ENCODE measurements at places on chromosomes 11 and 22. TPM values are rescaled to one million over a fixed set of nuclear protein-coding genes. Genes with fewer than 3 reads are reported as not detected.

Gene PICK1
- 12.9 TPM for total RNA-seq

Gene HSPB2
- 0.94 TPM for total RNA-seq

Gene GRM5
- total RNA-seq = not detected

Gene ALX4
- not detected for total RNA-seq

Gene MPPED1
- not detected for total RNA-seq

Gene MAPK8IP1
- total RNA-seq = 7.6 TPM

Gene JAML
- not detected for total RNA-seq

Gene YIF1A
- 98.8 TPM for total RNA-seq

Gene PARVA
- 65.3 TPM for total RNA-seq

Gene CRELD2
- total RNA-seq = 57.2 TPM

Gene C11orf65
- total RNA-seq = 0.49 TPM

Gene GAS2
- 0.64 TPM for total RNA-seq

Gene SNX32
- 3.4 TPM for total RNA-seq

Gene OR52I1
- total RNA-seq = not detected

Gene TRIM22
- 87.9 TPM for total RNA-seq

Gene TSSK2
- not detected for total RNA-seq

Gene TSPAN32
- not detected for total RNA-seq

Gene GGTLC2
- not detected for total RNA-seq

Gene RPS19BP1
- total RNA-seq = 77.7 TPM

Gene RFPL2
- total RNA-seq = not detected

Gene LMNTD2
- 0.44 TPM for total RNA-seq

Gene APOA5
- not detected for total RNA-seq

Gene OR5T1
- not detected for total RNA-seq

Gene TRPC6
- 0.06 TPM for total RNA-seq

Gene TPH1
- not detected for total RNA-seq

Gene BUD13
- total RNA-seq = 6.1 TPM

Gene MAJIN
- total RNA-seq = not detected

Gene ASPHD2
- 1.2 TPM for total RNA-seq

Gene RBMXL2
- total RNA-seq = not detected

Gene HPX
- not detected for total RNA-seq

Gene SNU13
- 118 TPM for total RNA-seq

Gene CLP1
- total RNA-seq = 14.3 TPM

Gene ELMOD1
- total RNA-seq = not detected

Gene TMPRSS5
- not detected for total RNA-seq

Gene TMEM134
- 67.5 TPM for total RNA-seq

Gene C11orf42
- total RNA-seq = not detected

Gene SCGB2A2
- total RNA-seq = not detected
